ENCODE measurements at places on chromosomes 5 and 9.

DNA sequence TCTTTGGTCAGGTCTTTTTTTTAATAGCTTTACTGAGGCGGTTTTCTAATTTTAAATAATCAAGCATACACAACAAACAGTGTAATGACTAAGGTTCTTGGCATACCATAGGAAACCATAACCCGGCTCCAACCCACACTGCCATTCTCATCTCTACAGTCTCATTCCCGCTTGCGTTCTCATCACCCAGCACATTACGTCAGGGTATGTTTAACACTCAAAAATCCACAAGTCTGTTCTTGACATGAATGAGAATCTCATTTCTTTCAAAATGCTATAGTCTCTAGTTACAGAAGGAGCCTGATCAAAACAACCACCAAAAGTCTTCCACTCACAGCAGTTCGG, 505 bp downstream of the C5orf34 start:
- peak overlapping the region; percentile 86 for H3K4me3 ChIP-seq
- no peak for DNase-seq
- H3K27me3 ChIP-seq, result no peaks in the 10 kb centered on the region
- peak overlapping the region; percentile 83 for H3K27ac ChIP-seq
- H3K36me3 ChIP-seq, result no peaks in the 10 kb centered on the region

DNA sequence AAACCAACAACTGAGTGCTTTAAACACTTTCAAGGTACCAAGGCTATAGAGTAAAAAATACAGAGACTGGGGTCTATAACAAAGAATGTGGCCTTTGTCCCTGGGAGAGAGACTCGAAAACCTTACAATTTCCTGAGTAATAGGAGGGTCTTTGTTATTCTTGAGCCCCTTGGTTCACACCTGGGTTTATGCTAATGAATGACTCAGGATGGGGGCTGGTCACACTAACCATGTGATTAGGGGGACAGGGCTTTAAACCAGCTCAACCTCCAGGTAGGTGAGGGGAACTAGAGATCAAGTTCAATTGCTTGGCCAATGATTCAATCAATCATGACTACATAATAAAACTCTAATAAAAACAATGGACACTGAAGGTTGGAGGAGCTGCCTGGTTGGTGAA, 50.2 kb downstream of the PLPP1 start:
- H3K4me1 ChIP-seq, result peaks cover 11% of the 10 kb centered on the region
- no peak overlapping the region for H3K4me3 ChIP-seq
- no peaks in the 10 kb centered on the region for H3K27me3 ChIP-seq

DNA sequence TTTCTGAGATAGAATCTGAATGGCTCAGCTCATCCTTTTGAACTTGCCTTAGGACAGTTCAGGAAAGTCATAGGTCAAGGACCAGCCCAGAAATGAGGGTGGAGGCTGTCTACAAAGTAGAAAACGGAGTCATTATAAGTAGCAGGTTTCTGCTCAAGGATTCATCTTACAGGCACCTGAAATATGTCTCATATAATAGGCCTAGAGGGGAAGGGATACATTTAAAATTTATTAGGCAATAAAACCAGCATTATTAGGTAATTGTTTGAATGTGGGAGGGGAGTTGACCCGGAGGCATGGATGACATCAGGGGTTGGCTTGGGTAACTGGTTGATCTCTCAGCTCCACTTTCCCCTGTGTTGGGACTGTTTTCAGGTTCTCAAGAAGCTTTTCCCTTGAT, 11.9 kb upstream of the GALNT10 start:
- H3K4me1 ChIP-seq, result peaks cover 3% of the 10 kb centered on the region
- no peak overlapping the region for H3K27ac ChIP-seq
- DNase-seq, result no peak
- no peaks in the 10 kb centered on the region for H3K27me3 ChIP-seq

GRCh38 chr9:70362952-70363351, 51.5 kb downstream of the KLF9 start:
- DNase-seq, result no peak
- H3K27ac ChIP-seq, result no peak overlapping the region
- H3K4me3 ChIP-seq, result no peak overlapping the region
- H3K36me3 ChIP-seq, result no peaks in the 10 kb centered on the region

GRCh38 chr9:35859310-35859989, 10.8 kb downstream of the OR13J1 start:
- H3K4me3 ChIP-seq, result no peak overlapping the region
- peaks cover 3% of the 10 kb centered on the region for H3K27me3 ChIP-seq
- no peak for DNase-seq
- no peaks in the 10 kb centered on the region for H3K4me1 ChIP-seq
- H3K27ac ChIP-seq, result no peak overlapping the region

DNA sequence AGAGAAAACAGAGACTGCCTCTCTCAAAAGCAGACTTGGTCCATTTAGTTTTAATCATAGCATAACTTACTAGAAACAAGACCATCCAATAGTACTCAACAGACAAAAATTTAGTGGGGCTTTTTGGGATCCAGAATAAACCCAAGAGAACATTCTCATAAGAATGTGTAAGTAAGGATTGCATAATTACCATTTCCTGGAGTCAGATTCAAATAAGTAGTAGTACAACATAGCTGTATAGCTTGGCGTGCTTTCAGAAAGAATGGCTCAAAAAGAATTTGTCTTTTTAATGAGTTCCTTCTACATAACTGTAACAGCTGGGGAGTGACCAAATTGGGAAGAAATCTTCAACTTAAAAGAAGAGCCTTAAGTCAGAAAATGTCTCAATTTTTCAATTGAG, 145.4 kb downstream of the DENND1A start:
- no peaks in the 10 kb centered on the region for H3K36me3 ChIP-seq
- H3K27me3 ChIP-seq, result no peaks in the 10 kb centered on the region
- H3K4me1 ChIP-seq, result no peaks in the 10 kb centered on the region
- DNase-seq, result no peak

- no peak for DNase-seq
- no peaks in the 10 kb centered on the region for H3K27me3 ChIP-seq
- H3K27ac ChIP-seq, result no peak overlapping the region
- H3K4me3 ChIP-seq, result no peak overlapping the region
- H3K36me3 ChIP-seq, result no peaks in the 10 kb centered on the region
Observed at GRCh38 chr9:82130331-82131042, 141.9 kb downstream of the SPATA31D1 start.

DNA sequence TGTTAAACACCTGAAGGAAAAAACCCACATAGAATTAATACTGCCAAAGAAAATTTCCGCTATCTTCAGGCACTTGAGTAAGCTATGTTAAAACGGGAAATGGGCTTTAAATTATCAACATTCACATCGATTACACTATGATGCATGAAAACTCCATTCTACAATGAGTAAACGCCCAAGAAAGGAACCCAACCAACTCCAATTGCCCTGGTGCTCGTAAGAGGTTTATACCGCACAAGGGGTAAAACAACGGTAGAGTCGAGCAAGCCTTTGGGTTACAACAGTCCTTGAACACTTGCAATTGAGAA, 1.0 kb downstream of the AGTPBP1 start:
- H3K36me3 ChIP-seq, result no peaks in the 10 kb centered on the region
- H3K4me3 ChIP-seq, result peak overlapping the region; percentile 84
- H3K27me3 ChIP-seq, result no peaks in the 10 kb centered on the region

- DNase-seq, result no peak
- H3K4me1 ChIP-seq, result no peaks in the 10 kb centered on the region
- H3K4me3 ChIP-seq, result no peak overlapping the region
- H3K27ac ChIP-seq, result no peak overlapping the region
- no peaks in the 10 kb centered on the region for H3K36me3 ChIP-seq
Observed at GRCh38 chr5:141234109-141234667, 11.0 kb upstream of the PCDHB15 start.

GRCh38 chr5:148381906-148382305, 1.9 kb upstream of the FBXO38 start:
- DNase-seq, result no peak
- H3K4me3 ChIP-seq, result no peak overlapping the region
- H3K4me1 ChIP-seq, result peaks cover 32% of the 10 kb centered on the region
- H3K36me3 ChIP-seq, result no peaks in the 10 kb centered on the region

- H3K27ac ChIP-seq, result no peak overlapping the region
- no peaks in the 10 kb centered on the region for H3K36me3 ChIP-seq
- no peaks in the 10 kb centered on the region for H3K27me3 ChIP-seq
- H3K4me3 ChIP-seq, result peak overlapping the region; percentile 46
- peaks cover 7% of the 10 kb centered on the region for H3K4me1 ChIP-seq
Observed at GRCh38 chr5:77087484-77088261, 588 bp upstream of the ZBED3 start.

GRCh38 chr5:170573114-170573513, 69.3 kb downstream of the KCNIP1 start:
- no peak overlapping the region for H3K4me3 ChIP-seq
- no peaks in the 10 kb centered on the region for H3K4me1 ChIP-seq
- peaks cover 3% of the 10 kb centered on the region for H3K27me3 ChIP-seq
- no peak for DNase-seq
- H3K27ac ChIP-seq, result no peak overlapping the region
- no peaks in the 10 kb centered on the region for H3K36me3 ChIP-seq

GRCh38 chr5:149680810-149681221, 49.3 kb upstream of the PPARGC1B start:
- no peak overlapping the region for H3K27ac ChIP-seq
- no peak overlapping the region for H3K4me3 ChIP-seq
- no peaks in the 10 kb centered on the region for H3K36me3 ChIP-seq
- no peak for DNase-seq
- H3K4me1 ChIP-seq, result no peaks in the 10 kb centered on the region
- no peaks in the 10 kb centered on the region for H3K27me3 ChIP-seq

GRCh38 chr9:134353539-134353938, 27.3 kb downstream of the RXRA start:
- no peak overlapping the region for H3K4me3 ChIP-seq
- no peak overlapping the region for H3K27ac ChIP-seq
- no peaks in the 10 kb centered on the region for H3K36me3 ChIP-seq
- no peaks in the 10 kb centered on the region for H3K27me3 ChIP-seq
- no peak for DNase-seq
- no peaks in the 10 kb centered on the region for H3K4me1 ChIP-seq

GRCh38 chr5:14035859-14036503, 91.5 kb upstream of the DNAH5 start:
- H3K27me3 ChIP-seq, result no peaks in the 10 kb centered on the region
- H3K27ac ChIP-seq, result no peak overlapping the region
- H3K36me3 ChIP-seq, result no peaks in the 10 kb centered on the region

- no peaks in the 10 kb centered on the region for H3K27me3 ChIP-seq
- peak overlapping the region; percentile 94 for H3K4me3 ChIP-seq
- peaks cover 7% of the 10 kb centered on the region for H3K36me3 ChIP-seq
- peaks cover 23% of the 10 kb centered on the region for H3K4me1 ChIP-seq
- DNase-seq, result peak; percentile 75
- H3K27ac ChIP-seq, result peak overlapping the region; percentile 96
Observed at GRCh38 chr9:126805554-126806262, 868 bp downstream of the ZBTB43 start.

- no peaks in the 10 kb centered on the region for H3K4me1 ChIP-seq
- no peak overlapping the region for H3K27ac ChIP-seq
- H3K4me3 ChIP-seq, result no peak overlapping the region
- peaks cover 4% of the 10 kb centered on the region for H3K36me3 ChIP-seq
- no peaks in the 10 kb centered on the region for H3K27me3 ChIP-seq
Observed at GRCh38 chr9:123063177-123063598, 29.7 kb downstream of the GPR21 start.

DNA sequence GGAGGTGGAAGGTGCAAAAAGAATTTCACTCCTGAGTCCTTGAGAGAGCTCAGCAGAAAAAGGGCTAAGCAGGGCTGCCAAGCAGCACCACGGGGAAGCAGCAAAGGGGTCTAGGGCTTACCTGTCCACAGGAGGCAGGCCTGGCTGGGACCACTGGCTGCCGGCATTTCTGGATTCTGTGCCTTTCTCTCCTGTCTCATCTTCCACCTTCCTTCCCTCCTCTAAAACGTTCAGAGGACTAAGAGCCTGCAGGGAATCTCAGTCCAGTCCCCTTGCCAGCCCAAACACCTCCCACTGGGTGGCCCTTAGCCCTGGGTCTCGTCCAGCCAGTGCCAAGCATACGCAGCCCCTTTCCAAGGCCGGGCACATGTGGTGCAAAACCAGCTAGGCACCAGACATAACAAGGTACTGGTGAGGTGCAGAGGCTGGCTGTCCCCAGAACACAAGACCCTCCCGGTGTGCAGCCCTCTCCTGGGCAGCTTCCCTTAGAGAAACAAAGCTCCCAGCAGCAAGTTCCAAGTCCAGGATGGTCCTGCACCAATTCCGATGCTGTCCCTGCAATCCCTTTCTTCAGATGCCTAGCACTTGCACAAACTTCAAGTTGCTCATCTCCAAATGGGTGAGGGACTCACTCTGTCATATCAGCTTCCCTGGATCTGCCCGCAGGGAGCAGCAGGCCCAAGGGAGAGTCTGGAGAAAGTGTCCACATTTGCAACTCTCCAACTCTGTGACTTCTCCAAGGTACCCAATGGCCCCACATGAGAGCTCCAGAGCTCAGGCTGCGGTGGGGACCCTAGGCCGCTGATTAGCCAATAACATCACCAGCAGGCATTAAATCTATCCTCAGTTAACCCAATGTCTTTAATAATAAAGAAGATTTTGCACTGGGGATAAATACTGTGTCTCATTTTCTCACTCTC, 126.3 kb downstream of the C5orf15 start:
- no peak for DNase-seq
- H3K4me1 ChIP-seq, result no peaks in the 10 kb centered on the region
- no peaks in the 10 kb centered on the region for H3K36me3 ChIP-seq
- no peak overlapping the region for H3K27ac ChIP-seq

- H3K4me3 ChIP-seq, result no peak overlapping the region
- H3K4me1 ChIP-seq, result no peaks in the 10 kb centered on the region
- H3K27ac ChIP-seq, result no peak overlapping the region
- H3K27me3 ChIP-seq, result no peaks in the 10 kb centered on the region
- H3K36me3 ChIP-seq, result no peaks in the 10 kb centered on the region
Observed at GRCh38 chr9:34544035-34544434, 21.2 kb upstream of the ENHO start.
